Activated naive CD4-positive, alpha-beta T cell treated with anti-CD3 and anti-CD28 coated beads, Interleukin-2, amount 10 ng/mL, durations not matched to agents 7 days and 5 days (primary cell): ENCODE measurements at places on chromosomes 11 and 22.

GRCh38 chr11:66365711-66366619 is 5.6 kb downstream of the SLC29A2 start:
- DNase-seq, result no peak

DNA sequence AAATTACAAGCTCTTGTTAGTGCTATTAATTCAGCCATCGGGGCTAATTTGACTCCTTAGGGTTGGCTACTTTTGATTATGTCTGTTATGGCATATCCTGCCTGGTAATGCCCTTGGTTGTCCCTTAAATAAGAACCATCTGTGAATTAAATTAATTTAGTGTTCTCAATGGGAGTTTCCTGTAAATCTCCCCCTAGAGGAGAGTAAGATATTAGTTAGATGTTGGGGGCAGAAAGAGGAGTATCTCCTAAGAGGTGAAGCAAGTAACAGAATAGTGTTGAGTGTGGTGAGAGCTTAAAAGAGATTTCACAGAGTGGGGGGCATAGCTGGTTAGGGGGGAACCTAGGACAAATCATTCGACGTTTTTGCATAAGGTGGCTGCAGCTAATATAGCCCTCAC is 1126.9 kb downstream of the JRKL start:
- no peak for DNase-seq

GRCh38 chr11:117026593-117027330 is 71.5 kb downstream of the SIK3 start:
- DNase-seq, result no peak

DNA sequence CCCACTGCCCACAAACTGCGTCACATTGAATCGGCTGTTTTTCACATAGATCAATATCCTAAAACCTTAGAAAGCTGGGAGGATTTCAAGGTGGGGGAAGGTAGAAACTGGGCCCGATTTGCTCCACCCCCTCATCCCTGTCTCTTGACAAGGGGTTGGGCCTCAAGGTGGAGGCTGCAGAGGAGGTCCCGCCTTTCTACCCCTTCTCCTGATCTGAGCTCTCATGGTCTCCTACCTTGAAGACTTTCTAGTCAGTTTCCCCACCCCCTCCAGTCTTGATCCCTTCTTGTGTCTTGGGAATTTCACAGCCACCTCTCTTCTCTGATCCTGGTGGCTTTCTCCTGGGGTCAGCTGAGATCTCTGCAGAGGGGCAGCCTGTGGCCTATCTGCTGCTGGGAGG is 4.5 kb upstream of the STARD10 start:
- no peak for DNase-seq

GRCh38 chr11:28815110-28815509 is 706.9 kb downstream of the METTL15 start:
- DNase-seq, result no peak
